ENCODE measurements at places on chromosomes 7 and 10.
A peak's percentile ranks its signal among the peaks of the same experiment; 100 is the strongest.

DNA sequence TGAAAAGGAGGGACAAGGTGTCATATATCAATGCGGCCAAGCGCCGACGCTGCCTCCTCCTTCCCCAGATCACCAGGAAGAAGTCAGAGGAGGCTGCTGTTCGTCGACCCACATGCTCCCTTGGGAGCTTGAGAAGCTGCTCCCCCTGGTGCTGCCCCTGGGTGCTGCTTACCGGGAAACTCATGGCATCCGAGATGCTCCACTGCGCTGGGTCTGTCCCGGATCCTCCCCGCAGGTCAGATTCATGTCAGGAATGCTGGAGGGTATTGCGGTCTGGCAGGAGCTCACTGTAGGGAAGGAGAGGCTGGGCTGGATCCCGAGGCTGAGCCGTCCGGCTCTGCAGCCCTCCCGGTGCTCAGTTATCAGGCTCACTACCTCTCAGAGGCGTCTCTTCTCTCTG is 123.7 kb upstream of the FAM20C start:
- DNase-seq: no peak

GRCh38 chr10:3933733-3934132 is 148.7 kb upstream of the KLF6 start:
- DNase-seq: no peak

DNA sequence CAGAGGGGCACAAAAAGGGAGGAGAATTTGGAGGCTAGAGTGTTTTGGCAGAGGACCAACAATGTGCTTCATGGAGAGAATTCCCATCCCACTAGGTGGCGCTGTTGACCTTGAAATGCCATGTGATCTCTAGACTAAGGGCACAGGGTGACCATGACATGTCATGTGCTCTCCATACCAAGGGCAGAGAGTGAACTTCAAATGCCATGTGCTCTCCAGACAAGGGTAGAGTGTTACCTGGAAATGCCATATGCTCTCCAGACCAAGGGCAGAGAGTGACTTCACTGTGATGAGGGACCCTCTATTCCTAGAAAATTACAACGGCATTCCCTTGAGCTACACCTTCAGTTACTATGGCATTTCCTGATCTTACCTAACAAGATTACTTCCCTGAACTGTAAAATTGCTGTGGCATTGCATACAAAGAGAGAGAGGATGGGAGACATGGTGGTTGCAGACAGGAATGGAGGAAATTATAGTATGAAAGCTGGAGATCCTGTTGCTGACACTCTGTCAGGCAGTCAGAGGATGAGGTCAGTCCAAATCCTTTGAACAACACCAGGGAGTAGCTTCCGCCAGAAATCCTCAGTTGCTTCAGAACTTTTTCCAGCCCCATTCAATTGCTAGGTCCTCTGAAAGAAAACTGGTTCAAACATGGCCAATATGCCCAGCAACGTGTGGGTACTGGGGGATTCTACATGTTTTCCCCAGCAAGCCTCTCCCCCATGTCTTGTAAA is 60.9 kb upstream of the ACSM6 start:
- DNase-seq: peak; percentile 75

DNA sequence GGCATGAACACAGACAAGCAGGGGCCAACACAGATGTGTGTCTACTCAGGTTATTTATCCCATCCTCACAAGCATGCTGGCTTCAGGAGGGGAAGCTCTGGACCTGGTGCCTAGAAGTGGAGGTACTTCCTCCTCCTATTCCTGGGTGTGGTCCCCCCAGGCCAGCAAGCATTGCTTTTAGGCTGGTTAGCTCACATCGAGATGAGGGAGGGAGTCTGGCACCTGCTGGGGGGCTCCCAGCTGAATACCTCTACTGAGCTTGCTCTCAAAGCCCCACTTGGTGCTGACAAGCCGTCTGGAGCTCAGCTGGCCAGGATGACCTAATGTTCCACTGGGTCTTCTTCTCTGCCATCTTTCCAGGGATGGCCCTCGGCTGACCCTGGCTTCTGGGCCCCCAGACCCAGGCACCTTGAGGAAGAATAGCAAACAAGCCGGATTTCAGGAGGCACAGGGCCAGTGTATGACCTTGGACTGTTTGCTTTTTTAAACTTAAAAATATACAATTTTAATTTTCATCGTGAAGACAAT is 26.8 kb downstream of the FAM241B start:
- no peak for DNase-seq

GRCh38 chr10:99337311-99337811 is 8.2 kb downstream of the CNNM1 start:
- peak; percentile 47 for DNase-seq

- no peak for DNase-seq
Measured at GRCh38 chr10:110446954-110447608, 50.6 kb upstream of the DUSP5 start.

DNA sequence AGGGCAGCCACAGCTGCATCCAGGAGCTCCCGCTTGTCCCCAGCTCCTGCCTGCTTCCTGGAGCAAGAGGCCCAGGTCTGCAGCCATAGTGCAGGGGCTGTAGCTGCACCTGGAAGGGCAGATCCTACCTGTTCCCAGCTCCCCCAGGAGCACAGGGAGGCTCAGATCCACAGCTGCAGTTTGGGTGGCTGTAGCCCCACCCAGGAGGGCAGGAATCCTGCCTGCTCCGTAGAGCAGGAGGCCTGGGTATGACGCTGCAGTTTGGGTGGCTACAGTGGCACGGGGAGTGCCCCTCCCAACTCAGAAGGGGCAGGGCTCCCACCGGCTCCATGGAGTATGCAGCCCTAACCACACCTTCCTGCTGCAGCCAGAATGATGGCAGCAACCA is 26.7 kb upstream of the CDCA7L start:
- DNase-seq: no peak

- DNase-seq: no peak
Measured at GRCh38 chr10:3068968-3069737, 1.8 kb downstream of the PFKP start.

GRCh38 chr10:28806488-28806941 is 129.2 kb downstream of the BAMBI start:
- no peak for DNase-seq

GRCh38 chr10:97788552-97789442 is 17.0 kb upstream of the SFRP5 start:
- peak; percentile 56 for DNase-seq

GRCh38 chr7:18778594-18778993 is 283.0 kb downstream of the HDAC9 start:
- DNase-seq: no peak

GRCh38 chr7:151134743-151135524 is 32.6 kb downstream of the GBX1 start:
- DNase-seq: no peak

- DNase-seq: no peak
Measured at GRCh38 chr10:78925800-78926319, 142.9 kb upstream of the ZMIZ1 start.

GRCh38 chr10:58264780-58265179 is 2.9 kb downstream of the IPMK start:
- peak; percentile 15 for DNase-seq

Data from HEK293T (cell line).